Karpas-422 (cell line): ENCODE measurements at places on chromosomes 6 and 20.

DNA sequence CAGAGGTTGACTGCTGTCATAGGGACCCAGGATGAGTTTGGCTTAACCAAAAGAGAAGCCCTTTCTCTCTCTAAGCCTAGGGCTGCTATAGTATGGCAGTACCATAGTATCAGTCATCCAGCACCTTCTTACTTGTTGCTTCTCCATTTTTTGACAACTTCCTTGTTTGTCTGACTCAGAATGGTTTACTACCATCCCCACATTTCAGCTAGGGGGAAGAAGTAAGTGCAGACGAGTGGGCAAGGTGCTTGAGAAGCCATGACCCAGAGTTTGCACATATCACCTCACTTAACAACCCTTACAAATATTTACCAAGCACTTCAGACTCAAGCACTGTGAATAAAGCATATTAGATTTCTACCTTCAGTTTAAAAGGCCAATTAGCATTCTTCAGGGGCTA is 289.9 kb upstream of the TSHZ2 start:
- no peak for DNase-seq

DNA sequence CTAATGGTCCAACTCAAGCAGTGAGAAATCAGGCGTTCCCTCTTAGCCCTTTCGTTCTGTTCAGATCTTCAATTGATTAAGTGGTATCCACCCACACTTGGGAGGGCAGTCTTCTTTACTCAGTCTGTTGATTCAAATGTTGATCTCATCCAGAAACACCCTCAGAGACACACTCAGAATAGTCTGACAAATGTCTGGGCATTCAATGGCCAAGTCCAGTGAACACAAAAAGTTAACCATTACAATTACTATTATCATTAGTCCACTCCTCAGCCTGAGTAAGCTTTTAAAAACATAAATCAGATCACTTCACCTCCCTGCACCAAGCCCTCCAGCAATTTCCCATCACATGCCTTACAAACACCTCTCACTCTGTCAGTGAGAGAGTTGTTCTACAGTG is 423.2 kb downstream of the RFPL4B start:
- no peak for DNase-seq

DNA sequence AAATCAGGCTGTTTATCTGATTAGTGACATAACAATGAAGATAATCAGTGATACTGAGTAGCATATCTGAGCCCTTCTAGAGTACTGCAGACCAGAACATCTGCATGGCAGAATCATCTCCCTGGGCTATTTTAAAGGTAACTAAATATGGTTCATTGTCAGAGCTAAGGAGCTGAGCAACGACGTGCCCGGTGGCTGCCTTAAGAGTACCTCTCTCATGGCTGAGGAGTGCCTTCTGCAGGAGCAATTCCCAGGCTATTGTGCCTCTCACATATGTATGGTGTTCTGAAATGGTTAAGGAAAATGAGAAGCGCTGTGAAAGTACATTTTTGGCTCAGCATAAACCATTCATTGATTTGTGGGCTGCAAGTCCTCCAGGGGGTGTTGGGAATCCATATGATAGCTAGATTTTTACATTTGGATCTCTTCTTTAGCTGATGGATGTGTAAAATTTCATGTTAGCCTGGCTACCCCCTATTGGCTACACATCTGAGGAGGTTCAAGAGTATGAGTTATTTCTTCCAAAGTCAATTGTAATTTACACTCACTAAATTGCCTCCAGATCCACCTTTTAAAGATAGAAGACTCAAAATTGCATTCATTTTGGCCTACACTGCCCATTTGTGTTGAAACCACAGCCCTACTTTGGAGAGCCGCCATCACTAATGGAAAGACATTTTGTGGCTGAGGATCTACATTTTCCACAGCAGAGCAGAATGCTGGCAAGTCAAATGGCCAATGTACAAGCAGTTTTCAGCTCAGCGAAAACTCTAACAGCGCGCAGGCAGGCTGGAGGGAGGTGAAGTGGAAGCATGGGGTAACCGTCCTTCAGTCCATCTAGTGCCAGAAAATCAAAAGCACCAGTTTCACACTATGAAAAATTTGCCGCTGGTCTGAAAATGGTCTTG is 198.0 kb downstream of the SIM1 start:
- DNase-seq, result no peak

GRCh38 chr6:16265351-16266341 is 27.3 kb downstream of the GMPR start:
- DNase-seq, result peak; percentile 9

- no peak for DNase-seq
Observed at GRCh38 chr6:166736634-166737033, 109.6 kb upstream of the RPS6KA2 start.

GRCh38 chr6:67450641-67451040 is 1184.4 kb upstream of the ADGRB3 start:
- DNase-seq, result peak; percentile 86
